ENCODE measurements at places on chromosomes 1 and 21.

DNA sequence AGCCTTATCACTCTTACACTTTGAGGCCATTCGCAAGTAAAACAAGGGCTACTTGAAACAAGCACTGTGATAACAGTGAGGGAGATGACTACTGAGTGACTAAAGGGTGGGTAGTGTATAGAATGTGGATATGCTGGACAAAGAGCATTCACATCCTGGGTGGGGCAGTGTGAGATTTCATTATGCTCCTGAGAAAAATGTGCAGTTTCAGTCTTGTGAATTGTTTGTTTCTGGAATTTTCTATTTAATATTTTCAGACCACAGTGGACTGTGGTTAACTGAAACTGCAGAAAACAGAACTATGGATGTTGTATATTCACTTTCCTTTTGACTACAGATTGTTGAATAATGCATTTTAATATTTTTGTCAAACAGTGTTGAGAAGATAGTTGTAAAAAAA is 25.1 kb upstream of the B3GALT2 start:
- H3K36me3 ChIP-seq, result no peaks in the 10 kb centered on the region
- H3K27ac ChIP-seq, result peak overlapping the region; percentile 8
- H3K27me3 ChIP-seq, result no peaks in the 10 kb centered on the region

- no peak overlapping the region for H3K27ac ChIP-seq
- DNase-seq, result no peak
- no peaks in the 10 kb centered on the region for H3K4me1 ChIP-seq
These were observed 116.8 kb upstream of the SMYD2 start for GRCh38 chr1:214164173-214164572.

- no peaks in the 10 kb centered on the region for H3K36me3 ChIP-seq
- no peak overlapping the region for H3K27ac ChIP-seq
- no peak overlapping the region for H3K4me3 ChIP-seq
- DNase-seq, result no peak
- H3K27me3 ChIP-seq, result no peaks in the 10 kb centered on the region
These were observed 22.1 kb downstream of the RIPPLY3 start for GRCh38 chr21:37028570-37028969.

GRCh38 chr21:44043613-44044012 is 31.5 kb downstream of the TRAPPC10 start:
- no peak for DNase-seq
- H3K36me3 ChIP-seq, result peaks cover 9% of the 10 kb centered on the region
- no peaks in the 10 kb centered on the region for H3K4me1 ChIP-seq
- H3K27me3 ChIP-seq, result no peaks in the 10 kb centered on the region
- no peak overlapping the region for H3K4me3 ChIP-seq
- H3K27ac ChIP-seq, result no peak overlapping the region

DNA sequence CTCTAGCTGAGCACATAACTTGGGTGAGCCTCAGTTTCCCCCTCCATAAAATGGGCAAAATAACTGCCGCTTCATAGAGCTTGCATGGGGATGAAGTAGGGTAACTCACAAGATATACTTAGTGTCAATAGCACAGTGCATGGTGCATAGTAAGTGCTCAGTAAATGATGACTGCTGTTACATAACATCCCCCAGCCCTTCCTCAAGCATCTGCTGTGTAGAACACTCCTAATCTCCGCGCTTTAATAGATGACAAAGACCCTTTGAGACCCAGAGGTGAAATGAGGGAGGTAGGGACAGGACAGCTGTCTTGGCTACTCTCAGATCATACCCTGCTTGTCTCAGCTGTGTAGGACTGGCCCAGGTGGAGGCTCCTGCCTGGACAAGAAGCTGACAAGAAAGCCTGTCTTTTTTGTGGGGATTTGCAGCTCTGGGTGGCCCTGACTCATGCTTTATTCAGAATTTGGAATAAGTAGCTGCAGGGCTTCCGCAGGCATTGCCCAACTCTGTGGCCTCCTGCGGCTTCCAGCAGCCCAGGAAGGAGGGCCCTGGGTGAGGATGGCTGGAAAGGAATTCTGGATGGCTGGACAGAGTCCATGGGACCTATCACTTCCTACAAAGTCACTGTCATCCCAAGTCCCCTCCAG is 20.7 kb upstream of the PADI4 start:
- H3K4me3 ChIP-seq, result no peak overlapping the region
- peaks cover 83% of the 10 kb centered on the region for H3K27me3 ChIP-seq
- no peaks in the 10 kb centered on the region for H3K36me3 ChIP-seq
- peaks cover 12% of the 10 kb centered on the region for H3K4me1 ChIP-seq

DNA sequence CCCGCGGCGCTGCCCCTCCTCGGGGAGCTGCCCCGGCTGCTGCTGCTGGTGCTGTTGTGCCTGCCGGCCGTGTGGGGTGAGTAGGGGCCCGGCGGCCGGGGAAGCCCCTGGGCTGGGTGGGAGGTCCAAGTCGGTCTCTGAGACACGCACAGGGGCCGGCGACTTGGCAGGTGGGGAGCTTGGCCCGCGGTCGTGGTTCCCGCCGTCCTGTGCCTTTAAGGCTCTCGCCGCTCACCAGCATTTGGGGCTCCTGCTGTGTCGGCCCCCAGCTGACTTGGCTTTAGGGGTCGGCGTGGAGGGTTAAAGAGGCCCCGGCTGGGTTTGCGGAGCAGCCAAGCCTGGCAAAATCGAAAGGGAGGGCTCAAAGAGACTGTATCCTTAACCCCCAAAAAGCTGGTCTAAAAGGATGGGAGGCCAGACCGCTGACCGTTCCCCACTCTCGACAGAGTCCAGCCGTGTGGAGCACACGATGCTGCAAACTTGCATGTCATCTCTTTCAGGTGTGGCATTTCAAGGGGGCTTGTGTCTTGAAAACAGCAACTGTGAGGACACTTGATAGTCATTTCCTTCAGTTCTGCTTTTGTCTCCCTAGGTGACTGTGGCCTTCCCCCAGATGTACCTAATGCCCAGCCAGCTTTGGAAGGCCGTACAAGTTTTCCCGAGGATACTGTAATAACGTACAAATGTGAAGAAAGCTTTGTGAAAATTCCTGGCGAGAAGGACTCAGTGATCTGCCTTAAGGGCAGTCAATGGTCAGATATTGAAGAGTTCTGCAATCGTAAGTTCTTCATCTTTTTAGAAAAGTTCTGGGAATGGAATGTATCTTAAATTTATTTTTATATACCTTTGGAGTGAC is 540 bp downstream of the CD55 start:
- peaks cover 11% of the 10 kb centered on the region for H3K4me1 ChIP-seq
- no peaks in the 10 kb centered on the region for H3K36me3 ChIP-seq
- peak overlapping the region; percentile 97 for H3K27ac ChIP-seq
- H3K4me3 ChIP-seq, result peak overlapping the region; percentile 70
- H3K27me3 ChIP-seq, result no peaks in the 10 kb centered on the region

DNA sequence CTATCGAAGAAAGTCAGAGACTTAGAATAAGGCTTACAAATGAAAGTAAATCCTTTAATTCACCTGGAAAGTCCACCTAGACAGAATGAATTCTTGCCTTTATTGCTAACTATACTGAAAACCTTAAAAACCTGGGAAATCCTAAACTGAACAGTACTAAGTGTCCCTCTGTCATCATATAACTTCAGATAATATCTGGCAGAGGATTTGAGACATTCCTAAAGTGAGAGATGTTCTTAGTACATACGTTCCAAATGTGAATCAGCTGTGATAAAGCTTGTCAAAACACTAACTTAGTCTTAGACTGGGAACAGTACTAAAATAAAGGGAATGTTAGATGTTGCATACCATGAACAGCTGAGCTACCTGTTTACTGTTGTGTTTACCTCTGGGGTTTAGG is 121.7 kb downstream of the TNFSF18 start:
- H3K4me1 ChIP-seq, result peaks cover 14% of the 10 kb centered on the region
- no peak for DNase-seq
- H3K36me3 ChIP-seq, result no peaks in the 10 kb centered on the region
- H3K4me3 ChIP-seq, result no peak overlapping the region
- no peaks in the 10 kb centered on the region for H3K27me3 ChIP-seq

DNA sequence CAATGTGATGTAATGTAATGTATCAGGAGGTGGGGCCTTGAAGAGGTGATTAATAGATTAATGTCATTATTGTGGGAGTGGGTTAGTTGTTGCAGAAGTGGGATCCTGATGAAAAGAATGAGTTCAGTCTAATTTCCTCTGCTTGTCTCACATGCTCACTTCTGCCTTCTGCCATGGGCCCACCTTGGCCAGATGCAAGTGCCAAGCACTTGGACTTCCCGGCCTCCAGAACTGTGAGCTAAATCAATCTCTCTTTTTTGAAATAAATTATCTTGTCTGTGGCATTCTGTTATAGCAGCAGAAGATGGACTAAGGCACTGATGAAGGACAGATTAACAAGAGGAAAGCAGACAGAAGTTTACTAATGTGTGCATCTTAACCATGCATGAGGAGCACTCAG is 123.9 kb downstream of the ETS2 start:
- no peaks in the 10 kb centered on the region for H3K36me3 ChIP-seq
- DNase-seq, result no peak
- peaks cover 25% of the 10 kb centered on the region for H3K4me1 ChIP-seq
- no peak overlapping the region for H3K4me3 ChIP-seq
- H3K27me3 ChIP-seq, result no peaks in the 10 kb centered on the region

- no peaks in the 10 kb centered on the region for H3K36me3 ChIP-seq
- no peak overlapping the region for H3K27ac ChIP-seq
- no peak overlapping the region for H3K4me3 ChIP-seq
- no peaks in the 10 kb centered on the region for H3K27me3 ChIP-seq
- no peak for DNase-seq
These were observed 164.9 kb upstream of the PKN2 start for GRCh38 chr1:88519156-88519555.

DNA sequence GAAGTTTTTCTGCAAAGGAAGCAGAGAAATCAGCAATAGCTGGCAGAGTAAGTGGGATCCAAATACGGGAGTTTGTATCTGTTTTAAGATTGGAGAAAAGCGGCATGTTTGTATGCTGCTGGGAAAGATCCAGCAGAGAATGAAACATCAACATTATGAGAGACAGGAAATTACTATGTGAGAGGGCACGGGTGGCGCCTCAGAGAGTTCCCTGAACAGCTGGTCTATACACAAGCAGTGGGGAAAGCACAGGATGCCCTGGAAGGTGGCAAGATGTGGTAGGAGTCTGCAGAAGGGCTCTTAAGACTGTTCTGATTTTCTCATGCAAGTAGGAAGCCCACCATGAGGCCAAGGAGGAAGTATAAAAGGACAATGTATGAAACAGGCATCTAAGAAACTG is 130.4 kb downstream of the RERE start:
- no peak overlapping the region for H3K4me3 ChIP-seq
- no peaks in the 10 kb centered on the region for H3K4me1 ChIP-seq
- H3K36me3 ChIP-seq, result no peaks in the 10 kb centered on the region
- DNase-seq, result no peak

DNA sequence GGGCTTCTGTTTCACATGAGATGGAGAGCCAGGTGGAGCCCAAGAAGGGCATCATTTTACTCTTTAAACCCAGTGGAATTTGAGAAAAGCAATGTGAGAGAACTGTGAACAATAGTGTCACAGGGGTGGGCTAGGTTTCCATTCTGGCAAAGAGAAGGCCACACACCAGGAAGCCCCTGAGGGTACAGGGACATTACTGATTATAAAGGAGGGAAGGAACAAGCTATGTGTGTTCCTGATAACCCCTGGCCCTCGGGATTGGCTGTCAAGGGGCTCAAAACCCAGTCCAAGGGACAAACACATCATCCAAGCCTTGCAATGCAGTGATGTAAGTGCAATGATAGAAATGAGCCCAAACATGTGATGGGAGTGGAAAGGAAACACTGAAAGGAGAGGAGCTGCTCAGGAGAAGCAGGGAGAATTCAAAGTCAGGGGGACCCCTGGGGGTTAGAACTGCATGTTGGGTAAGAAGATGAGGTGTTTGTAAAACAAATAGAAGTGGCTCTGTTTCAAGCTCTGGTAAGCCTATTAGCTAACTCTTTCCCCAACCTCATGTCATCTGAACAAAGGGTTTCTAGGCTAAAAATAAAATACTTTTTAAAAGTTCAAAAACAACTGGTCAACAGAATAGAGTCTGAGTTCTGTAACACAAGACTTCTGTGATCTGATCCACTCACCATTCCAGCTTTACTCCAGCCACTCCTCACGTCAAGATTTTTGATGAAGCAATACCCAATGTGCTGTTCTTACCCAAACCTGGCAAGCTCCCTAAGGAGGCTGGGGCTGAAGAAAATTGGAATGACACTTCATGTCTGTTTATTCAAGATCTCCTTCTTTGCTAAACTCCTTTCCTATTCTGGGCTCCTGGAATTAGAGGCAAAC is 51.1 kb upstream of the IL12RB2 start:
- no peak overlapping the region for H3K27ac ChIP-seq
- DNase-seq, result no peak
- no peaks in the 10 kb centered on the region for H3K4me1 ChIP-seq

- H3K27me3 ChIP-seq, result no peaks in the 10 kb centered on the region
- DNase-seq, result no peak
- H3K36me3 ChIP-seq, result peaks cover 16% of the 10 kb centered on the region
- H3K27ac ChIP-seq, result peak overlapping the region; percentile 55
- peaks cover 55% of the 10 kb centered on the region for H3K4me1 ChIP-seq
These were observed 29.0 kb downstream of the DHCR24 start for GRCh38 chr1:54857746-54858561.

GRCh38 chr1:39488793-39489566 is 2.5 kb upstream of the BMP8A start:
- no peak for DNase-seq
- no peak overlapping the region for H3K4me3 ChIP-seq
- H3K27me3 ChIP-seq, result no peaks in the 10 kb centered on the region
- peaks cover 12% of the 10 kb centered on the region for H3K36me3 ChIP-seq

GRCh38 chr1:157852476-157852875 is 10.9 kb upstream of the CD5L start:
- no peaks in the 10 kb centered on the region for H3K27me3 ChIP-seq
- H3K36me3 ChIP-seq, result no peaks in the 10 kb centered on the region
- no peak for DNase-seq
- no peak overlapping the region for H3K4me3 ChIP-seq

DNA sequence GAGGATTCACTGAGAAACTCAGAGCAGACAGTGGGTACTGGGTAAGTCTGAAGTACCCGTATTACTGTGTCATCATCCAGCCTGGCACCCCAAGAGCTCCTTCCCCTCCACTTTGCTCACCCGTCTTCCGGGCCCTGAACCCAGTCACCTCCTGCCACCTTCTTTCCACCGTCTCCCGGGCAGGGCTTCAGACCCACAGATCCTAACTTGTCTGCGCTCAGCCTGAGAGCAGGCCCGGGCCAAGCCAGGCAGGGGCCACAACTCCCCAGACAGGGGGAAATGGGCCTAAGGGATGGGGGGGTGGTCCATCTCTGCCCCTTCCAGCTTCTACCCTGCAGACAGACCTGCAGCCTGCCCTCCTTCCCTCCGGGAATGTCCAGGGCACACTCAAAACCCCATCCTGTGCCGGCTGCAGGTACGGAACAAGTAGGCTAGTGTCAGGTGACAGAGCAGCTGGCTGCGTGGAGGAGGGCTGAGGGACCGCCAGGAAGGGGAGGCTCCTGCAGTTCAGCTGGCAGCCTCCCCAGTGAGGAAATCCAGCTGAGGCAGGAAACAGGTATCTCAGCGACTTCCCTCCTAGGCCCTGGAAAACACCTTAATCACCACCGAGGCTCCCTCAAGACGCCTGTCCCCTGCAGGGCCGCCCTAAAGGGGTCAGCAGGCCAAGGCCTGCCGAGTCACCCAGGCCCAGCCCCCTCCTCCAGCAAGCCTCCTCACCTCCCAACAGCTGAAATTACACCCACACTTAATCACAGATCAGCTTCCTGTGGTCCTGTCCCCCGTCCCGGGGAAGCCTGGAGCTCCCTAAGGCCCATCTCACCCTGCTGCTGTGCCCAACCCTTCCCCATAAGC is 3.5 kb downstream of the HSPG2 start:
- no peak for DNase-seq
- peak overlapping the region; percentile 93 for H3K27ac ChIP-seq
- no peaks in the 10 kb centered on the region for H3K36me3 ChIP-seq
- peak overlapping the region; percentile 63 for H3K4me3 ChIP-seq
- peaks cover 68% of the 10 kb centered on the region for H3K4me1 ChIP-seq

Measured in esophagus squamous epithelium (tissue), 5 donors.